ENCODE measurements at places on chromosomes 1 and 21.

- DNase-seq: no peak
Measured at GRCh38 chr21:40770435-40771055, 76.4 kb downstream of the DSCAM start.

GRCh38 chr1:2455757-2456156 is 20.3 kb upstream of the PLCH2 start:
- DNase-seq: no peak

DNA sequence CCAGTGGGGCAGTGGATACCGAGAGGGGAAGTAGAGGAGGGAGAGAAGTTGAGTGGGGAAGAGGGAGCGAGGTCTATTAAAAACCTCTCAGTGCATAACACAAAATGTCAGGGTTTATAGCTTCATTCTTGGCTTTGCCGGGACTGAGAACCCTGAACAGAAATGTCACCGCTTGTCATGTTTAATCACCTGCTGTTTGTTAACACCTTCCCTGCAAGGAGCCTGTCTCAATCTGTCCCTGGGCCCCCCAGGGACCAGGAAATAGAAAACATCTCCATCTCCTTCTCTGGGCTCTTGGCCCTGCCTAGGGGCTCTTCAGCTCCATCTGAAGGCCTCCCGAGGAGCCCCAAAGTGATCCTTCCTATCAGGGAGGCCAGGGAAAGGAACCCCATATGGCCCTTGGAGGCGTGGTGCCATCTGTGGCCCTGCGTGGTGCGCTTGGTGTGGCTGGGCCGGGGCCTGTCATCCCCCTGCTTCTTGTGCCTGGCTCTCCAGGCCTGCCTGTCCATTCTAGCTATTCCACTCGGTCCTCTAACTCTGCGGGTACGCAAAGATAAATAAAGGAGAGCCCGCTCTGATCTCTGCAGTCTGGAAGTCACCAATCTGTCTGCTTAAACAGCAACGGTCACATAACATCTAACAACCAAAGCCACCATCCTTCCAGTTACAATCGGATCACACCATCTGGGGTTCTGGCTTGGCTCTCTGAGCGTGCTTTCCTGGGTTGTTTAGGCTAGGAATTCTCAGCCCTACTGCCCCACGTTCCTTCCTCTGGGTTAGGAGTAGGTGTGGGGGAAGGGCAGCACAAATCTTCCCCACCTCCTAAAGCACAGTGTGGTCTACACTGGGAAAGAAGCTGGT is 113.8 kb downstream of the CASZ1 start:
- DNase-seq: no peak

- no peak for DNase-seq
Measured at GRCh38 chr21:18222346-18222745, 22.3 kb upstream of the CHODL start.

DNA sequence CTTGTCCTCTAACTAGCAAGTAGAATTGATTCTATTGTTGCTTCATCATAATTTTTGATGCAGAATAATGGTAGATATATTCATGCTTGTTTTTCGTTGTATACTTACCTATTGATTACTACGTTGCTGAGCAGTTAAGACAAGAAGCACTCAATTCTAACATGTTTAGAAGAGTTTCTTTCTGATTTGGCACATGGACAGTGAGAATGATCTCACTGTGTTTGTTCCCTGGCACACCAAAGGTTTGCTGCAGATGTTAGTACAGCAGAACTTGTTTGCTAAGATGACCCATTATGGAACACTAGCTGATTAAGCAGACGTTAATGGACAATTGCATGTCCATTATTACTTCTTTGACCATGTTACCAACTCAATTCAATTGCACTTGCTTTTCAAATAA is 184.7 kb upstream of the SGIP1 start:
- no peak for DNase-seq

DNA sequence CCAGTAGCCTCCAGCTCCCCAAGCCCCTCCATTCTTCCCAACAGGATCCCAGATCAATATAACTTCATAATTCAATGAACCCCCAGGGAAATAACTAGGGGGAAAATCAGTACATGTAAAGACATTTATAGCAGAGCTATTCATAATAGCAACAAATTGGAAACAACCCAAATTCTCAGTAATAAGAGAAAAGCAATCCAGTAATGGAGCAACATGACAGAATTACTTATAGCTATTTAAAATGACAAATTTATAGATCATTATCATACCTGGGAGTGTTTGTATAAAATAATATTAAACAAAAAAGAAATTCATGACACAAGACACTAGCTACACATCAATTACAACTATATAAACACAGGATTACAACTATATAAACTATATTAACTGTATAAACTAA is 20.2 kb downstream of the PLEKHA6 start:
- DNase-seq: no peak

DNA sequence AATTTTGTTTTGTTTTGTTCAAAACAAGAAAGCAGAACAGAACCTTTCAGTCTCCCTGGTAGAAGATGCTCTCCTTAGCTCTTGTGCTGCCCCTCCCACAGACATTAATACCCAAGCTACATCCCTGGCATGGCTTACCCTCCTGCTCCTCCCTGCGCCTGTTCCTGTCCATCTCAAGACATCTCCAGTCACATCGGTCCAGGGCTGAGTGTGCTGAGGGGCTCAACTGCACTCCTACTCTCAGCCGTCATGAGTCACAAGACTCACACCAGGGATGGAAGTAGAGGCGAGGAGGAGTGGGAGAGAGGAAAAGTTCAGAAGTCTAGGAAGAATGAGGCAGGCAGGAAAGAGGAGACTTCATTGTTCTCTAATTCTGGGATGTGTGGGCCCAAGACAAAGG is 9.2 kb upstream of the TACSTD2 start:
- no peak for DNase-seq

GRCh38 chr1:67393240-67393639 is 37.0 kb downstream of the SERBP1 start:
- no peak for DNase-seq

- no peak for DNase-seq
Measured at GRCh38 chr21:33968080-33968994, 52.7 kb upstream of the ATP5PO start.

DNA sequence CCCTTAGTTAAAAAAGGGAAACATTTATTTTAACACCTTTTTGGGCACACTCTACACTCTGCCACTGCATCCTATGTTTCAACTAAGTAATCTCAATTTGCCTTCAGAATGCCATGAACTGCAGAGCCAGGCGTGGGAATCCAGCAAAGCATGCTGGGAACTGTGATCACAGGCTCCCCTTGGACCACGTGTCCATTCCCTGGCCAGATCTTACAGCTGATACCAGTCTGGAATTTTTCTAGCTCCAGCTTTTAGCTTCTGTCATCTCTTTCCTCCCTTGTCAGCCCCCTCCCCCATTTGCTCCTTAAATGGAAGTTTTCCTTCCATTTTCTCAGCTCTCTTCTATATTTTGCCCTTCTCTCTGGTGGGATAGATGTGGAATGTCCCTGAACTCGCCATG is 29.4 kb downstream of the RCSD1 start:
- DNase-seq: no peak
